ENCODE measurements at places on chromosomes 11 and 22.

DNA sequence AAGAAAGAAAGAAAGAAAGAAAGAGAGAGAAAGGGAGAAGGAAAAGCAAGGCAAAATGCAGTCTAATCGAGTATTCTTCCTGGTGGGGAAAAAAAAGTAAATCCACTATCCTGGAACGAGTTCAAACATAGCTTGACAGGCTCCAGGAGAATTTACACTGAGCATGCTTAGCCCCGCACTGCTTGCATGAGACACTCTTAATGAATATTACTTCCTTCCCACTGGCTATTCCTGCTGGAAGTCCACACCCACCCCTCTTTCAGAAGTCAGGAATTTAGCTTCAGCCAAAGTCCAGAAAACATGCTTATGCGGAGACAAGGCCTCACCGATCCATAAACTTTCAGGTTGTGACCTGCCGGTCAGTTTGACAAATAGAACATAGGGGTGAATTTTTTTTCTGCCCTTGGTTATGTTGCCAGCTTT lies 251.8 kb upstream of the BLID start:
- DNase-seq: no peak

GRCh38 chr11:9753021-9753420 lies 89.1 kb downstream of the SWAP70 start:
- DNase-seq: no peak

- no peak for DNase-seq
Observed at GRCh38 chr11:128195057-128195751, 392.2 kb downstream of the ETS1 start.

DNA sequence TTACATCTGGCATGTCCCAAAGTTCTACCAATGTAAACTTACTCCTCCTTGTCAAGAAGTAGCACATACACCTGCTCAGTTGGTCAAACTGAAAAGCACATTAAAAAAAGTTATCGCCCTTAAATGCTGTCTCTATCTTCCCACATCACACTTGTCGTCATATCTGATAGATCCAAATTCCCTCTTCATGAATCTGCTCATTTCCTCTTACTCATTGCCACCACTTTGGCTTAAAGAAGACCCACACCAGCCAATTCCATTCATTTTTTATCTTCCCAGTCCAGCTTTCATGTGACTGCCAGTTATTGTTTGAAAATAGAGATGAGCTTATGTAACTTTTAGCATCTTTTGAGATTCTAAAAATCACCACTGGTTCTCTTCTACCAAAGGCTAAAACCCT lies 305.9 kb upstream of the MTNR1B start:
- no peak for DNase-seq

- no peak for DNase-seq
Observed at GRCh38 chr11:134559602-134559962, 147.5 kb upstream of the B3GAT1 start.

DNA sequence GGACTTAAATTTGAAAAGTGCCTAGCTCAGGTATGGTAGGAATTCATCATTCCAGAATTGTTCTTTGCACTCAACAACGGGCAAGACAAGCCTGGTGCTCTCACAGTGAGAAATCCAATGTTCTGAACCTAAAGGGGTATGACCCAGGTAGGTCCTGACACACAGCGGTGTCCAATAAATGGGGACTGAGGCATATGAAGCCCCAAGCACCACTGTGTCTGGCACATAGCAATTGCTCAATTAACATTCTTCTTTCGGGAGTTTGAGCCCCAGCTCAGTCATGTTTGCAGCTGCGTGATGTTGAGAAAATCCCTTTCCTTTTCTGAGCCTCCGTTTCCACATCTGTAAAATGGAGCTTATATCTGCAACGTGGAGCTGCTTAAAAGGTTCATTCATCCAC lies 535.8 kb downstream of the MIAT start:
- DNase-seq: no peak

- DNase-seq: no peak
Observed at GRCh38 chr22:44550711-44551491, 52.9 kb upstream of the RTL6 start.

DNA sequence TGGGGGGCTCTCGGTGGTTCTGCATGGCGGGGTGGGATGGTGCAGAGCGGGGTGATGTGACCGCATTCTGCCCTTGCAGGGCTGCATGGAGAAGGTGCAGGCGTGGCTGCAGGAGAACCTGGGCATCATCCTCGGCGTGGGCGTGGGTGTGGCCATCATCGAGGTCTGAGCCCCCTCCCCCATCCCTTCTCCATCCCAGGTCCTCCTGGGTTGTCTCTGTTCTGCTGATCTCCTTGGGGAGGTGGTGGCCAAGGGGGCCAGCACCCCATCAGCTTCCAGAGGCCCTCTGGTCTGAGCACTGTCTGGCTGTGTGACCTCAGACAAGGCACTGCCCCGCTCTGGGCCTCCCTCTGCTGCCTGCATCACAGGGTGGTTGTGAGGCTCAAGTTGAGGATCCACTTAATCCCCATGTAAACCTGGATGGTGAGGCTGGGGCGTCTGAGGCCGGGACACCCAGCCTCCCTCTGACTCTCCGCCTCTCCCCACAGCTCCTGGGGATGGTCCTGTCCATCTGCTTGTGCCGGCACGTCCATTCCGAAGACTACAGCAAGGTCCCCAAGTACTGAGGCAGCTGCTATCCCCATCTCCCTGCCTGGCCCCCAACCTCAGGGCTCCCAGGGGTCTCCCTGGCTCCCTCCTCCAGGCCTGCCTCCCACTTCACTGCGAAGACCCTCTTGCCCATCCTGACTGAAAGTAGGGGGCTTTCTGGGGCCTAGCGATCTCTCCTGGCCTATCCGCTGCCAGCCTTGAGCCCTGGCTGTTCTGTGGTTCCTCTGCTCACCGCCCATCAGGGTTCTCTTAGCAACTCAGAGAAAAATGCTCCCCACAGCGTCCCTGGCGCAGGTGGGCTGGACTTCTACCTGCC lies 53.3 kb downstream of the CD82 start:
- no peak for DNase-seq

GRCh38 chr11:7353100-7353499 lies 101.4 kb downstream of the SYT9 start:
- DNase-seq: no peak

DNA sequence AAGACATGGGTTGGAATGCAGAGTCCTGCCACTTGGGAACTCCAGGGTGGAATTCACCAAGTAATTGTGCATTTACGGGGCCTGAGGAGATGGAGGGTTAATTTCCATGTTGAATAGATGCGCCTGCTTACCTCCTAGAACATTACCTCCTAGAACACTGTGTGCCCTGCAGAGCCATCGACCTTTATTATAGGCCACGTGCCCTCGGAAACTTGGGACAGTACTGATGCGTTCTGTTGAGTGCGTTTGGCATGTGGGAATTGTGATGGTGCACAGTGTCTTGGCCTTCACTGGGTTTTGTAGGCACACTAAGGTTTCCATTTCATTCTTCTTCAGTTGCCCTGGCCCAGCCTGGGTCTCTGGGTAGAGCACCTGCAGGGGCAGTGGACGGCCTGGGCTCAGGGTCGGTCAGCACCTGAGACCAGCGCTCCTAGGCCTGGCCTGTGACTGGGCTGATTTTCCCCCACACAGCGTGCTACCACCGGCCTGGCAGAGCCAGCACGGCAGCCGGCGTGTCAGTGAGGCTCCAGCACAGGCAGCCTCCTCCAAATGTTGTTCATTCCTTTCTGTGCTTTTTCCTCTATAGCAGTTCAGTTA lies 12.7 kb downstream of the TRMU start:
- DNase-seq: no peak

- DNase-seq: no peak
Observed at GRCh38 chr11:34651551-34651950, 30.7 kb downstream of the EHF start.

GRCh38 chr11:79402912-79403311 lies 37.9 kb downstream of the TENM4 start:
- no peak for DNase-seq

- DNase-seq: no peak
Observed at GRCh38 chr11:289398-289711, 429 bp downstream of the PGGHG start.

GRCh38 chr11:2265396-2265795 lies 5.0 kb downstream of the ASCL2 start:
- DNase-seq: no peak

DNA sequence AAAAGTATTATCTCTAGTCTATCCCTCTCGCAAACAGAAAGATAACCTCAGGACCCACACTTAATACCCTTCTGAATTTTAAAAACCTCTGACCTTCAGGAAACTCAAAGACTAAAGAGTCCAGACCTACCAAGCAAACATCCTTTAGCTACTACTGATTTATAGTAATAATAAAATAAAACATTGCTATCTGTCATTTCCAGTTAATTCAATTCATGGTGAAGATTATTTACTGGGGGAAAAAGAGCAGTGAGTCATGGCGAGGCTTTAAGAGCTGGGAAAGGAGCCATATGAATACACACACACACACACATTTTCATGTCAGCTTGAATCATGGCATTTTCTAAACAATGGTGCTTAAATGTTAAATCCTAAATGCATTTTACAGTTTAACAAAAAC lies 87.1 kb downstream of the FAM76B start:
- no peak for DNase-seq

GRCh38 chr11:107282195-107282594 lies 175.4 kb downstream of the CWF19L2 start:
- DNase-seq: no peak

DNA sequence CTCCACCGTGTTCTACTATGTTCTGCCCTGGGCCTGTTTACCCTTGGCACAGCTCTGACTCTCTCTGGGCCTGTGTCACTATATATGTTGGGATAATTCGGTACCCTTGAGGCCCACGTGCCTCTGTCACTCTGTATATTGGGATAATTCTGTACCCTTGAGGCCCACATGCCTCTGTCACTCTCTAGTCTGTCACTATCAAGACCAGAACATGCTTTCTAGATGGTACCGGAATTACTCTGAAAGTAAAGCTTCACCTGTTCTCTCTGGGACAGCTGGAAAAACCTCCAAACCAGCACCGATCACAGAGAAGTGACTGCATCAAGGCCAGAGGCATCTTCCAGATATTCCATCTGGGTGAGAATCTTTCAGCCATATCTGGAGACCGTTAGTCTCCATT lies 9.3 kb upstream of the FCHSD2 start:
- DNase-seq: no peak

GRCh38 chr22:27903805-27904473 lies 15.1 kb downstream of the PITPNB start:
- no peak for DNase-seq

DNA sequence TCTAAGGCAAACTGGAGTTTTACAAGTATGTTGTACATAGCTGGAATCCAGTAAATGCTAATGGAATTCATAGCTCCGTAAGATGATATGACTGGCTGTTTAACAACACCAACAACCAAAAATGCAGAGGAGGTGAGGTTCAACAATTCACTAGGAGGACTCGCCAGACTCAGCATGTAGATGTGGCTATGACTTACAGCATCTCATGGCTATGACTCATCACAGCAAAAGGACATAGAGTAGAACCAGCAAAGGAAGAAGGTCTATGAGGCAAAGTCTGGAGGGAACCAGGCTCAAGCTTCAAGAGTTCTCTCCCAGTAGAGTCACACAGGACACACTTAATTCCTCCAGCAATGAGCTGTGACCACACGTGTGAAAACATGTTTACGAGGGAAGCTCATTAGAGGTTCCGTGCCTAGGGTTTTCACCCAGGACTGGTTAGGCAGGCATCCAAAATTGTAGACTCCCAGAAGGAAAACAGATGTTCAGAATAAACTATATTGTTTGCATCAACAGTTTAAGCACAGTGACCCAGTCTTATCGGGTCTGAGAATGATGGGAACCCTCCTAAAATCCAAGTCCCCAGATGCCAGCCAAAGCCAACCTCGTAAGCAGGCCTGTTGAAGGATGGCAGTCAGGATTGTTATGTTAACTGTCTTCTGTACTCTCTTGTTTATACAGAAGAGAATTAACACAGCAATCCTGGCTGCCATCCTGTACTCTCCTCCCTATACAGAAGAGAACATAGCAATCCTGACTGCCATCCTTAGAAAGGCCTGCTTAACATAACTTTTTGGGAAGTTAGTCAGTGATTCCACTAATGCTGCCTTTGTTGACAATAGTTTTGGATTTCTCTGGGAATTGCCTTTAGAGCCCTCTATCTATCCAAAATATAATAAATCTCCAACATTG lies 116.6 kb downstream of the LARGE1 start:
- DNase-seq: no peak

DNA sequence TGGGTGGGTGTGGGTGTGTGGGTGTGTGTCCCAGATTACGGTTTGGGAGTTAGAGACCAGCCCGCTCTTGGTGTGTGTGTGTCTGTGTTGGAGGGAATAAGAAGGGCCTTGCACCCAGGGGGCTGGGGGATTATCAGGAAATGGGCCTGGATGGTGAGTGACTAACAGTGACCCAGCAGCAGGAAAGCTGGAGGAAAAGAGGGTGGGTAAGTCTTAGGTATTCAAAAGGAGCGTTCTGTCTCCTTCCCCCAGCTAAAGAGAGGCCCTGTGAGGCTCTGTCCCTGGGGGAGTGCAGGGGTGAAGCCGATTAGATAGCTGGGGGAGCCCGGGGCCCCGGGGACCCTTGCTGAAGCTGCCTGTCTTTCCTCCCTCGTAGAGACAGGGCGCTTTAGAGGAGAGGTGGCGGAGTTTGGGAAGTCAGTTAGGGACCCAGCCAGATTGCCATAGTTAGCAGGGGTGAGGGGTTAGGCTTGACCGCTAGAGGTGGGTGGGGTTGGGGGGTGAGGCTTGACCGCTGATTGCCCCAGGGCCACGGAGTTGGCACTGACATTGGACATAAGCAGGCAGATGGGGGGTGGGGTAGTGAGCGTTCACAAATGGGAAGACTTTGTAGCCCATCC lies 1.5 kb downstream of the OAF start:
- DNase-seq: no peak

DNA sequence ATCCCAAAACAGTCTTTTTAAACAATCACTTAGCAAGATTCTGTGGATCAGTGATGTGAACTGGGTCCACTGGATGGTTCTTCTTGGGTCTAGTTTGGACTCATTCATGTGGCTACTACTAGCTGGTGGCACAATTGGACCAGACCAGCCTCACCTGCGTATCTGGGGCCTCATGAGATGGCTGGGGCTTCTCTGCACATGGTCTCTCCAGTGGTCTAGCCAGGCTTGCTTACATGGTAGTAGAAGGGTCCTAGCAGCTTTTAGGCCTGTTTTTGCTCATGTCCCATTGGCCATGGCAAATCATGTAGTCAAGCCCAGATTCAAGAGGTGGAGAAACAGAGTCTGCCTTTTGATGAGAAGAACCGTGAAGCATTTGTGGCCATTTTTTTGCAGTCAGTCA lies 94.0 kb downstream of the RRAS2 start:
- no peak for DNase-seq

DNA sequence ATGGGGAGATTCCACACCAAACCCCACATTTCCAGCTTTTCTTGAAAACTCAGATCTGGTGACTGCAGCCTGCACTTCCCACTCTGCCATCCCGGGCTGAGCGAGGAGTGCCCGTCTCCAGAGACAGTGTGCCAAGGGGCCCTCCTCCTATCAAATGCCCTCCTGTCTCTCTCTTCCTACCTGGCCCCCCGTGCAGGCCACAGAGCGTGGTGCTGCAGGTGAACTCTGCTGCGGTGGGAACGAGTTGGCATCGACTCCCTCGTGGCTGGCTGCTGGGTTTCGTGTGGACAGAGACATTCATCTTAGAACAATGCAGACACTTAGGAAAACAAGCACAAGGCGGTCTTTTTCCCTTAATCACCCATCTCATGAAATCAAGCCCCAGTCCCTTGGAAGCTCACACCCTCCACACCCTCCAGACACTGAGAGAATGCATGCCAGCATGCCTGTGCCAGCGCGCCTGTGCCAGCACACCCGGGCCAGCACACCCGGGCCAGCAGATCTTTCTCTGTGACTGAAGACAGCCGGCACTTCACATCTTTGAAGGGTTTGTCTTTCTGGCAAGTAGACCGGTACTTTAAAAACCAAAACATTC lies 65.0 kb downstream of the PARVB start:
- DNase-seq: no peak
